ENCODE measurements at places on chromosomes 1 and 21.

DNA sequence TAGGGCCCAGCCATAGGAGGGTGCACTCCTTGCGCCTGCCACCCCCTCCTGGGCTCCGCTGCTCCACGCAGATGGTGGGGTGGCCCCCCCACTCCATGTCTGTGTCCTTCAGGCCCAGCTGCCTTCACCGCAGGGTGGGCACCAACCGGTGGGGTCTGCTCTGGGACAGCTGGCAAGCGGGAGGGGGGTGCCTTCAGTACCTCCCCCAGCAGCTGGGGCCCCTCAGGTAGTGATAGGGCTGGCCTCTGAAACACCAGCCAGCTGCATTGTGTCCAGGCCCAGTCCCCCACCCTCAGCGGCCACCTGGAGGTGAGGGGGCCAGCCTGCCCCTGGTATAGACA, 360 bp downstream of the GJC2 start:
- no peak for DNase-seq

DNA sequence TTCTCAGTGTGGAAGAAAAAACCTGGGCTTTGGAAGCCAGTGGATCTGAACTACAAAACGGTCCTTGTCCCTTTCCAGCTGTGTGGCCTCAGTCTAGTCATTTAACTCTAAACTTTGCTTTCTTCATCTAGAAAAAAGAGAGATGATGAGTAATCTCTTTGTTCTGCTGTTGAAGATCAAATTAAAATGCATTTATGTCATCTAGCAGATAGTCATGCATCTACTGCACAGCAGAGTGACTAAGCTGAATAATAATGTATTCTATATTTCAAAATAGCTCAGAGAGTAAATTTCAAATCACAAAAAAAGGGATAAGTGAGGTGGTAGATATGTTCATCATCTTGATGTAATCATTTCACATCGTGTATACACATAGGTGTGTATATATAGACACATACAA, 473.2 kb downstream of the DSCAM start:
- DNase-seq = no peak

DNA sequence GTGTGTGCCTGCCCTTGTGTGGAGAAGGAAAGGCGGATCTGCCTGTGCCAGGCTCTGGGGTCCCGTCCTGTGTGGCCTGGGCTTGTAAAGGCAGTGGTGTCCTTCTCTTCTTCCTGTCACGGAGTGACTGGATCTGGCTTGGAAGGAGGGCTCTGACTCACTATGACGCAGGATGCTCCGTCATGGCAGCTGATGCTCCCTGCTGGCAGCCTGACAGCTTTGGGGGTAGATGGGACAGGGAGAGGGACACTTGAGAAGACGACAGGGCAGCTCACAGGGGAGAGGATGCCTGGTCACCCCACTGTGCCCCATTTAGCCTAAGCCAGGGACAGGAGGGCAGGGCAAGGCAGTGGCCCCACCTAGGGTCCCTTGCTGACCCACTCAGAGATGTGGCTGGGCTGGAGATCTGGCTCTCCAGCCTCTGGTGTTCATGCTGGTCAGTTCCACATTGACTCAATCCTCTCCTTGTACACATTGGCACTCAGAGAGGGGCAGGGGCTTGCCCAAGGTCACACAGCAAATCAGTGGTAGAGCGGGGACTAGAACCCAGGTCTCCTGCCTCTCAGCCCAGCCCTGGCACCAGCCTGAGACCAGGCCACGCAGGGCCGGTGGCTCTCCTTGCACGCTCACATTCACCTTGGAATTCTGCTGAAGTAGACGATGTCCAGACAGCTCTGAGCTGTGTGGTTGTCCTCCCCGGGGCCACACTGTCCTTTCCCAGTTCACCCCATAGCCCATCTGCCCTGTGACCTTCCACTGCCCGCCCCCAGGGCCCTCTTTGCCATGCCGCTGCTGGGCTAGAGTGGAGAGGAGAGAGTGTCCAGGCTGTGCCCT, 2.8 kb upstream of the FAM131C start:
- DNase-seq = no peak

DNA sequence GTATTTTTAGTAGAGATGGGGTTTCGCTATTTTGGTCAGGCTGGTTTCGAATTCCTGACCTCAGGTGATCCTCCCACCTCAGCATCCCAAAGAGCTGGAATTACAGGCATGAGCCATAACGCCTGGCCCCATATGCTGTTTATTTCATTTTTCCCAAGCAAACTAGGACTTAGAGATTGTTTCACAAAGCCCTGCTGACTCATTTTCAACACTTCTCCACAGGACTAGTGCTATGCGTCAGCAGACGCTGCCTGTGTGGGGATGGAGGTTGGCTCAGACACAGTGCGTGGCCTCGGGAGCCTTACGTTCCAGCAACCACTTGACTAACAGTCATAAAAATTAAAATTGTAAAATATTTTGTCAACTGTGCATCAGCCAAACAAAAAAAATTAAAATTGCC, 22.7 kb downstream of the PKNOX1 start:
- no peak for DNase-seq

DNA sequence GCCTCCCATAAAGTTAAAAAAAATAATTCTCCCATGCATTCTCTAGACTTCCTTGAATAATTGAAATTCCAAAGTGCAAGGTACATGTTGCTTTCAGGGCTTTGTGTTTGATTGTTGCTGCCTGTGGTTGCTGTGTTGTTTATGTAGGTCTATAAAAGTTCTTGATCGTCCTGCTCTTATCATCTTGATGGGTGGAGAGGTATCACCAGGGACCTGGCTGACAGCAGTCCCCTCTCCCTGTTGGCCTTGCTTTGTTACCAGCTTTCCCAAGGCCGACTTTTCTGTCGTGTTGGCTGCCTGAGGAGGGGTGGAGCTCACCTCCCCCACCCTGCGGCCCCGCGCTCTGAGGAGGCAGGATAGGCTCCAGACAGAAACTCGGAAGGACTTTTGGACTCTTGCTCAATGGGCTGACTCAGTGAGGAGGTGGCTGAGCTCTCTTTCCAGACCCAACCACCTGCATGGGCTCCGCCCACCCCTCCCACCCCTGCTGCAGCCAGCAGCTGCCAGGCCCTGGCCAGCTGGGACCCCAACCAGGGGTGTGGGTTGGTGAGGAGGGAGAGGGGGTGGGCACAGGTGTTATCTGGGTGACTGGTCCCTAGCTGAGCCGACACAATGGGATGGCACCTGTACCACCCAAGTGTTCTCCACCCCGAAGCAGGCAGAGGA, 2.0 kb downstream of the INAVA start:
- no peak for DNase-seq

DNA sequence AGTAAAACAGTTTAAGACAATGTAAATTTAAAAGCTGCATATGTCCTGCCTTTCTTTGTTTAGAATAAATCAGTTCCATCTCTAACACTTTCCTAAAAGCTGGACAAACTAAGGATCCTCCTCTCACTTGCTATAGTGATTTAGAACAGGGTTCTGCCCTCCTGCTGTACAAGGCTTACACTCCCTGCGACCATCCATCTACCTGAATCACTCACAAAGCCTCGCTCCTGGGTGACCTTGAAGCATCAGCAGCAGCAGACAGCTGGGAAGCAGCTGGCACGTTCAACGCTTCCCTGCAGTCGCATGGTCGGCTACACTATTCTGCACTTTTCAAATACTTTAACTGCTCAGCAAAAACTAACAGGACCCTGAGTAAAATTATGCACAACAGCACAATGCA, 128.0 kb downstream of the NTPCR start:
- DNase-seq = no peak

- DNase-seq = no peak
Measured at GRCh38 chr1:54365847-54366246, 40.3 kb downstream of the SSBP3 start.

DNA sequence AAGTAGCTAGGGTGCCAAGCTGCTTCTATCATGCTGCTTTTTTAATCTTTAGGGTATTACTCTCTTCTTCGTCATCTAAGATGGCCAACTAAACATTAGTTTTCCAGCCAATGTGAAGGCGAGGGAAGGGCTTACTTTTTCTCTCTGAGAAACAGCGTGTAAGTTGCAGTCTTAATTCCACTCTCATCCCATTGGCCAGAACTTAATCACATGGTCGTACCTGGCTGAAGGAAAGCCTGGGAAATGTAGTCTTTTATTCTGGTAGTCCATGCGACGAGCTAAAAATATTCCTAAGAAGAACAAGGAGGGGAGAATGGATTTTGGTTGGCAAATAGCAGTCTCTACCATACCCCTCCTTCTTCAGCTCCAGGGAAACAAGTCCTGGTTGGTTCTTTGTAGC, 21.5 kb downstream of the DNAJC6 start:
- DNase-seq = no peak

Measured in stimulated activated CD4-positive, alpha-beta T cell treated with anti-CD3 and anti-CD28 coated beads, Interleukin-15, amount 100 ng/mL, for 48 hours (primary cell).